Right lung (tissue), 10 donors: ENCODE measurements at places on chromosomes 7 and 10. TPM values are rescaled to one million over a fixed set of nuclear protein-coding genes. Genes with fewer than 3 reads are reported as not detected.

Gene PAOX
- polyA plus RNA-seq: 6.1 TPM

Gene RSPH10B2
- polyA plus RNA-seq: 3.3 TPM

Gene ACSM6
- polyA plus RNA-seq: 0.63 TPM

Gene FGL2
- polyA plus RNA-seq: 9.2 TPM

- no peak for DNase-seq
Measured at GRCh38 chr7:96915029-96915428, 90.3 kb upstream of the DLX6 start.

DNA sequence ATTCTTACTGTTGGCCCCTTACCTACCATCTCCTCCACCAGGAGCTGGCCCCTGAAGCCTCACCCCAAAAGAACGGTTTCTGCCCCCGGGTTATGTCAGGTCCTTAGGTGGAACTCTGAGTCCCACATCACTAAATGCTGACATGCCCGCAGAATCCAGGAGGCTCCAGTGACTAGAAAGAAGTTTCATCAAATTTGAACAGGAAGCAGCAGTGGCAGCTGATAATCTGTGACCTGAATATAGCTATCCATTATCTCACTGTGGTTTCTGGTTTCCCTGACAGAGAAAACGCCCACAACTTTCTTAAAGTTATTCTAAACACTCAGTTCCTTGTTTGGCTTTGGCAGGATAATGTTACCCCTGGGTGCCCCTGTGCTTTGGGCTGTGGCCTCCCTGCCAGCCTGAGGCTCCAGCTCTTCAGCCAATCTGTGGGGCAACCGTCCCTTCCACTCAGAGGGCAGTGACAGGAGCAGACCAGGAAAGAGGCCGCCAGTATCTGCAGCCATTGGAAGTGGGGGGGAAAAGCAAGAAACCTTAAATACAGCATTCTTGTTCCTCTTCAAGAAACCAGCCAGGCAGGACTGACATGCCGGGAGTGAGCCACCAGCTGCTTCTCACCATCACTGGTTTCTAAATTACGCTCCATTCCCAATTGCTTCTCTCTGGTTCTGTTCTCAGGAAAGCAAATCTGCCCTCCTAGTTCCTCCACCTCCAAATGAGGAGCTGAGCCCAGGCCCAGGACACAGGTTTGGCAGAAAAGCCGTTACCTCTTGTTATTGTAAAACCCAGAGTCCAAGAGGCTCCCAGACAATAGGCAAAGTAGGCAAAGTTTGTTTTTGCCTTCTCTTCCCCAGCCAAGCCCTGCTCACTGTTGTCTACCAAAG is 41.2 kb upstream of the VCL start:
- no peak for DNase-seq

GRCh38 chr10:63221950-63222349 is 88.8 kb downstream of the NRBF2 start:
- DNase-seq: no peak

- DNase-seq: no peak
Measured at GRCh38 chr7:148362541-148362940, 228.0 kb upstream of the C7orf33 start.

DNA sequence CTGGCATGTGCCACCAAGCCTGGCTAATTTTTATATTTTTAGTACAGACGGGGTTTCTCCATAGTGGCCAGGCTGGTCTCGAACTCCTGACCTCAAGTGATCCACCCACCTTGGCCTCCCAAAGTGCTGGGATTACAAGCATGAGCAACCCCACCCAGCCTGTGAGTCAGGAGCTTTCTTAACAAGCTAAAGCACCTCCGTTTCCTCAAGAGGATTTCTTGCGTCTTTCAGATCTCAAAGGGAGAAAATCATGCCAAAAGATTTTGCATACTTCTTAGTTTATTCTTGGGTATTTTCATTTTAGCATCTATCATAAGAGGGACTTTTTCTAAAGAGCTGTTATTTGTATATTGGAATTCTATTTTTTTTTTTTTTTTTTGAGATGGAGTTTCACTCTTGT is 47.9 kb upstream of the FOXK1 start:
- no peak for DNase-seq

- DNase-seq: peak; percentile 77
Measured at GRCh38 chr10:101840741-101841453, 2.7 kb downstream of the KCNIP2 start.

DNA sequence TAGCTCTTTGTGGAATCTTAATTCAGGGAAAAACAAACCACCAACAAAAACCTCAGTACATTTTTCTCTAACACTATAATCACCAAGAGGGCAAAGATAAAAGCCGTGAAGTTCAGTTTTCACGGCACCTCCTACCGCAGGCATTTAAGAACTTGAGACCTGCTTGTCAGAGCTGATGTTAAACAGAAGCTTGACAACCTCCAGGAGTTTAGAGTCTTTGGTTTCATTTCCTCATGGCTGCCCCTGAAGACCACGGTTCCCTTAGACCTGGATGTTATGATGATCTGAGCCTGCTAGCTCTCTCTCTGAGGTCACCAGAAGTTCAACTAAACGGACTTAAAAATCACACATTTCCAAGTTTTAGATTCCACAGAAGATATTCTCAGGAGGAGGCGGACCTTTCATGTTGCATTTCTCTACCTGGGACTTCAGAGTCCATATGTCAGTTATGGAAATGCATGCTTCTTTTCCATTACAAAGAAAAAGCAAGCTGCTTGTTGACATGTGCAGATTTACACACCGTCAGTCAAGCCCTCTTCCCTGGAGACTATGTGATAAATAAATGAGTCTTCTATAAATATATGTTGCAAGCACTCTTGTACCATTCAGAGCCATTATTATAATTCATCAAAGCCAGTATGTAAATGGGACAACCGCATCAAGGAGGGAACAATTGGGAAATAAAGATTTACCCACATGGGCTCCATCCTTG is 258.0 kb downstream of the GFRA1 start:
- no peak for DNase-seq

GRCh38 chr10:60363187-60363586 is 26.5 kb downstream of the ANK3 start:
- DNase-seq: no peak

GRCh38 chr10:4102802-4103344 is 317.9 kb upstream of the KLF6 start:
- DNase-seq: no peak

DNA sequence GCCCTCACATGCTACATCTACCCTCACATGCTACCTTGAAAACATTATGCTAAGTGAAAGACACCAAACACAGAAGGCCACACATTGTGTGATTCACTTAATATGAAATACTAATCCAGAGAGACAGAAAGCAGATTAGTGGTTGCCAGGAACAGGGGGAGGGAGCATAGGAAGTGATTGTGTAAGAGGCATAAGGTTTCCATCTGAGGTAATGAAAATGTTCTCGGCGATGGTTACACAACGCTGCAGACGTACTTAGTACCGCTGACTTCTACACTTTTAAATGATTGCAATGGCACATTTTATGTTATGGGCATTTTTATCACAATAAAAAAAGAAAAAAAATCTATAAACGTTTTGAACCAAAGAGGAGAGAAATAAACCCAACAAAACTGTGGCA is 742.3 kb downstream of the TYW1 start:
- DNase-seq: peak; percentile 87

DNA sequence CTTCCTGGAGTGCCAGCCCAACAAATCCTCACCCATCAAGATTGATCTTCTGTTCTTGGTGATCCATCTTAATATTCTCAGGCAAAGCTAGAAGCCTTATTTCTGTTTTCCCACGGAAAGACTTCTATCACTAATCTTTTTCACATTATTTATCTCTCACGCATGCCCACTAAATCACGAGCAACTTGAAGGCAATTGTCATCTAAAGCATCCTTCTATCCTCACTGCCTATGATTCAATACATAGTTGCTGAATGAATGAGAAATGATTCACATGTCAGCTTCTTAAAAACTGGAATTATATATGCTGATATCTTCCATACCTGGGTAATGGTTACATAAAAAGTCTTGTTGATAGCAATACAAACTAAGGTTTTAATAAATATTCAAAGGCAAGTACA is 12.6 kb upstream of the COL1A2 start:
- no peak for DNase-seq

- DNase-seq: no peak
Measured at GRCh38 chr10:116606061-116606483, 14.7 kb upstream of the PNLIPRP2 start.

DNA sequence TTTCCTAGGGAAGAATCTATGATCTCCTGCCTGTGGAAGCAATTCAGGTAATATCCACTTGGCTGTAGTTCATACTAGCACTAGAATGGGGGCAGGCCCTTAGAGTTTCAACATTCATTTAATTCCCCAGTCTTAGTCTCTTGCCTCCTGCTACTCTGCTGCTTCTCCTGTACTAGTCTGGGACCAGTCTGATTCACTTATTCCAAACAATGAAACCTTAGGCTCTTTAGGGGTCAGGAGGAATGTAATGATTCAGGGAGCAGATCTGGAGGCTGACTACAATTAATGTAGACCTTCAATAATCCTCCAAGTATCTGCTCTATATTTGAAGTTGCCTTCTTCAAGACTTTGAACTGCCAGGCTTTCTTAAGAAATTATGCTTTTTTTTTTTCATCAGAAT is 101.8 kb downstream of the GNAT3 start:
- DNase-seq: no peak

- no peak for DNase-seq
Measured at GRCh38 chr10:17472481-17473227, 18.3 kb upstream of the ST8SIA6 start.
